Cortex of kidney (tissue), 1 donor: ENCODE measurements at places on chromosomes 2 and 18.

DNA sequence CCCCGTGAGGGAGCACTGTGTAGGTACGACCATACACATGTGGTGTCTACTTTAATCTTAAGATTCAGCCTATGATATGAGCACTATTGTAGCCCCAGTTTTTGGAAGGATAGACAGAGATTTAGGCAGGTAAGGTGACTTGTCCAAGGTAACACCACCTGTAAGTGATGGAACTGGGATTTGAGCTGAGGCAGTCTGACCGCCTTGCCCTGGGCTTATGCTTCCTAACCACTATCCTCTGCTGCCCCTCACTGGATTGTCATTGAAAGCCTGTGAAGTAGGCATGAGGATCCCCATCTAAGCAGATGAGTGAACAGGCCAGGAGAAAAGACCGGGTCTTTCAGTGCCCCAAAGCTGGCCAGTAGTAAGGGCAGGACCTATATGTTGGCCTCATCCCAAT lies 343.8 kb downstream of the CYRIA start:
- no peak for DNase-seq

DNA sequence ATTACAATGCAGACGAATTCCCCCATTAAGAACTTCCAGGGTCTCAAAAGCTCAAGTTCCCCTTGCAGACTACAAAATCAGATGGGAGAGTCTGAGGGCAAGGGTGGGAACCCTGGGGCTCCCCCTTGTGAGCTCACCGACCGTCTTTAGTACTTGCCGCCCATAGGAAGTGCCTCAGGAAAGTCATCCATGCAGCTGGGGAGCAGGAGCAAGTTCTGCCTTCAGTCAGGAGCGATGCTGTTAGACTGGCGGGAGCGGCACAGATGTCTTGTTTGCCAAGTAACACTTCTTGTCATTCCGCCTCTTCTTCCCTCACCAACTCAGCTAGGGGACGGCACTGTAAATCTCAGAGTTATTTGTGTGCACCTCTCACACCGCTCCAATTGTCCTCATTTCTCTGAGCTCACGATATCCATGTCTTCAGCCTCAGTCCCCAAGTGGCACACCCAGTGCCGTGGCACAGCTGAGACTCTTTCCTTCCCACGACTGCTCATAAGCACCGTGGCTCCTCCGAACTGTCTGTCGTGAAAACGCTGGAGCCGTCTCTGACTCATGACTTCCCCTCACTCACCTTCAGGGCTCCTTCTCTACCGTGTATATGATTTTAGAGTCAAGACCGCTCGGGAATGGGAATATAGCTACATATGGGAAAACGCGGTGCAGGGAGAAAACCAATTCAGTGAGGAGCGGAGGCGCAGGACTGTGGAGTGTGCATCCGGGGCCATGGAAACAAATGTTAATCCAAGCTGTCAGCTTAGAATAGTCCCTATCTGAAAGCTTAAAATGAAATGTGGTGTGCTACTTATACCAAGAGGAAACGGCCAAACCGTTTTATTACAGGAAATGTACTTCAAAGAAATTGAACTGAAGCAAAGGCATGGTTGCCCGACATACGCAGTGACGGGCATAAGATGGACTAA lies 34.0 kb downstream of the UXS1 start:
- DNase-seq, result no peak

DNA sequence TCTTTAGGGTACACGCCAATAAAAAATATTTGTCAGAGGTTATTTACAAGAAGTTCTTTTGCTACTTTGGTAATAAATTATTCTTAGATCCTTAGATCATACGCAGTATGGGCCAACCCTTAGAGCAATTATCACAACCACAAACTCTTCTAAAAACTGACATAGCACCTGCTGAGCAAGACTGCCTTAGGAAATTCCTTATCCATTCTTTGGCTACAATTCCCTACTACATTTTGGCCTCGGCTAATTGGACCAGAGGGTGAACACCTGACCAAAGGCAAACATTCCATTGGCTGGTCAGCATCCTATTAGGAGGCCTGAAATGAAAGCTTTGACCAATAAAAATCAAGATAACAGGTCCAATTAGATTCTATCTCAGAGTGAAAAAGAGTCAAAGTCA lies 147.6 kb upstream of the CCDC68 start:
- DNase-seq, result no peak

DNA sequence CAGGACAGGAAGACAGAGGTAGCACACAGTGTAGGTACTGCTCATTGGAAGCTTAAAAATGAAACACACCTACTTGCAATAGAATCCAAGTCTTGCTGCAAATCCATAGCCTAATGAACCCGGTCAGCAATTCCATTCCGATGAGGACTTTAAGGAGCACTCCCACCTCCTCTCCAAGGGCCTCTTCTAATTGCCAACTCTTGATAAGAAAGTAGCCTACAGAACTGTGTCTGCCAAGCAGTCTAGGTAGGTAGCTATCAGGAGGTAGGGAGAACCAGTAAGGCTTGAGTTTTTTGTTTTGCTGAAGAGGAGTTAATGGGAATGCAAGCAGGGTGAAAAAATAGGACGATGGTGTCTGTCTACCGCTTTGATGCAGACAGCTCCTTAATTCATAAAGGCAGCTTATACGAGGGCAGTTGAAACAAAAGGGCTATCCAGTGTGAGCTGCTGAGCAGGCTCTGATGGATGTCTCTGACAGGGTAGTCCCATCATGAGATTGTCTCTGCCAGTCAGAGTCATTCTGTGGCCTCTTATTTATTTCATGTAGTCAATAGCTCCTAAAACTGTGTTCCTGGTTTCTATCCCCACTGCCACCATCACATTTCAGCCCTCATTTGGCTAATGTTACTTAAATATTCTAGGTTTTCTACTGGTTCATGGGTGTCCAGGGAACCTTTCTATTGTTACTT lies 155.6 kb upstream of the DNMT3A start:
- DNase-seq, result no peak

DNA sequence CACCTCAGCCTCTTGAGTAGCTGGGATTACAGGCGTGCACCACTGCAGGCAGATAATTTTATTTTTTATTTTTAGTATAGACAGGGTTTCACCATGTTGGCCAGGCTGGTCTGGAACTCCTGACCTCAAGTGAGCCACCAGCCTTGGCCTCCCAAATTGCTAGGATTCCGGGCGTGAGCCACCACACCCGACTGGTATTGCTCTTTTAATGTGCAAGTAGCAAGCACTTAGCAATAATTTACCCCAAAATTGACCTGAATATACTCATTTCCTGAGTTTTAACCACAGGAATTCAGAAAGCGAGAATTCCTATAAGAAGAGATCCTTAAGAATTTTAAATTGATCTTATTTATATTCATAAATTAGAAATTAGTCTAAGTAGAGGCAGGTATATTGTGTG lies 169.1 kb downstream of the CDH2 start:
- no peak for DNase-seq

GRCh38 chr18:37265382-37265781 lies 300.2 kb downstream of the CELF4 start:
- no peak for DNase-seq

DNA sequence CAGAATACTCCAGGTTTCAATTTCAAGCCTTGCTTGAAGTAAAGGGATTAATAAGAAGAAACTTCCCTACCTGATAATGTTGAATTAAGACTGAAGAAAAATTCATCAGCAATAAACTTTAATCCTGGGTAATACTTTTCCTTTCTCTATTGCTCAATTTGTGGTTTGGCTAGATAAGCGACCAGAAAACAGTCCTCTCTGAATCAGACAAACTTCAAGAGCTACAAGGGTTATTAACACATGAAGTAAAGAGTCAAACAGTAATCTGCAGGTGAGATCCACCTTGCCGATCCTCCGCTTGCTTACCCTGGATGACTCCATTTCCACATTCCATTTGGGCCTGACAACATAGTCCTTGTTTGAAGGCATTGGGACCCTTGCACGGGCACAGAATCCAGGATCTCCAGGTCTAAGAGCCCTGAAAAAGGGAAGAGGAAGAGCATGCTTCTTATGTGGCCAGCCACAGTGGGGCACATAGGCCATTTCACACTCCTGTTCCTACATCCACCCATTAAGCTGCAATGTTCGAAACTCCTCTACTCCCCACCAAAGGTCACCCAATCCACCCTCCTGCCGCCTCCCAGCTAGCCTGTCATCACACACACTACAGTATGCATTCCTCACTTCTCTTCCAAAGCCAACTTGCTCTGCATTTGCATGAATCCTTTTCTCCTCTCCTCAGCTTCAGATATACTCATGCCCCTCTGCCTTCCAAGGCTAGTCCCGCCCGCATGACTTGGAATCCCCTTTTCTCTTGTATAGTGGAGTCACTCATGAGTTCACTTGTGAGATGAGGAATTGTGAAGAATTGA lies 39.8 kb downstream of the IWS1 start:
- DNase-seq, result no peak

GRCh38 chr18:32280188-32280783 lies 90.4 kb downstream of the MEP1B start:
- no peak for DNase-seq

- DNase-seq, result no peak
Measured at GRCh38 chr2:54497763-54498680, 41.9 kb downstream of the SPTBN1 start.

DNA sequence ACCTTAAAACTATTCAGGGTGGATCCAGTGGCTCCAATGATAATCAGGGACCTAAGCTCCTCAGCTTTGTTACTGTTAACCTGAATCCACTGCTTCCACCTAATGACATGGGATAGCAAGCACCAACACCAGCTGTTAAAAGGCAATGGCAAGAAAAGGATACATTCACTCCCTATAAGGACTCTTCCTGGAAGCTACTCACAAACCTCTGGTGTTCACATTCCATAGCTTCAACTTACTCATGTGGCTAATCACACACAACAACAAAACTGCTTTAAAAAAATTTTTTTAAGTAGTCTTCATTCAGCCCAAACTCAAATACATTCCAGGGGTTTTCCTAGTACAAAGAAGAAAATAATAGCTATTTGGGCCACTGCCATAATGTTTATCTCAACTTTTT lies 24.5 kb downstream of the ROCK2 start:
- DNase-seq, result no peak

GRCh38 chr18:35075132-35075531 lies 33.9 kb downstream of the MAPRE2 start:
- DNase-seq, result no peak

DNA sequence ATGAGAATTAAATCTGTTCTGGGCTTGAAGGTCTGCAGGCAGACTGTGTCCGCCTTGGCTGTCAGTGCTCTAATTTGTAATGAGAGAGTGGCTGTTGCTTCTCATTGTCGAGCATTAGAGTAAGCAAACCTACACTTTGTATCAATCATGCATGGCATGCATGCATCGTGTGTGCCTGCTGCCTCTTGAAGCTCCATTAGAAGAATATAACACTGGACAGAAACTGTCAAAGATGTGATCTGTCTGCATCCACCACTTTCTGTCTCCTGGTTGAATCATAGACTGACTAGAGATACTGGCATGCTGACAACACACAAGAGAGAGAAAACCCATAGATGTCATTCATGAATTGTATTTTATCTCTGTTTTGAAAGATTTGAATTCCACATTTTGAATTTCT lies 275.0 kb upstream of the NXPH2 start:
- DNase-seq, result no peak

DNA sequence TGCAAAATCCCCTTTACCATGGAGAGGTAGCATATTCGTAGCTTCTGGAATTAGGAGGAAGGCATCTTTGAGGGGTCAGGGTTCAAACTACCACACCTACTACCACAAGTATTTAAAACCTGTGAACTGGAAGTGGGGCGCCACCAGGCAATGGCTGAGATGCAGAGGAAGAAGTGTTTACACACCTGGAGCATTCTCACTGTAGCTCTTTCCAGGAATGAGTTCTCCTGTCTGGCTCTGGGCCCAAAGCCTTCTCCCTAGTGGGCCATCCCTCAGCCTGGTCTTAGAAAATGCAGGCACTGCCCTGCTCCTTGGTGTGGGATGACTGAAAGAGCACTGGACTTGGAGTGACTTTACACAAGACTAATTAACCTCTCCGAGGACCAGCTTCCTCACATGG lies 30.7 kb upstream of the FOXI3 start:
- no peak for DNase-seq

DNA sequence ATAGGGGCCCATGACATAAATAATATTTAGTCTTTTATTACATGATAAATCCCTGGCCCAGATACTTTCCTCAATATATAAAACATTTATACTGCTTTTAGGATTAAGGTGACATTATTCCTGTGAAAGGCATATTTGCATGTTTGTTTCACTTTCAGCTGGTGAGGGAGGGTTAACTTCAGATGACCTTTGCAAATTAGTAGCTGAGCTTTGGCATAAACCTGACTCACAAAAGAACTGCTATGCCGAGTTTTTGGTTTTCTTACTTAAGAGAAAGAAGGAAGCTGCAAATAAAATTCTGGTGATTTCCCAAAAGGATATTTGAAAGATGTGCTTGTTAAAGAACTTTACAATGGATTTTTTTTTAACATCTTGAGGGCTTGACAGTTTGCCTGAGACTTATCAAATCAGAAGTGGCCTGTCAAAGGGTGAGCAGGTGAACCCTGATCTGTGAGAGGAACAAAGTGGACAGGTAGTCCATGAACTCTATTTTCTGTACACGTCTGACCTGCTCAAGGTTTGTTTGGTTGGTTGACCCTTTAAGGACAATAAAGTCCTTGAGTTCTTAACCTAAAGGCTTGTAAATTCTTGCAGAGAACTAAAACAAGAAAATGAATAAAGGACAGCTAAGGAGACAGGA lies 93.5 kb downstream of the FAM124B start:
- DNase-seq, result no peak

DNA sequence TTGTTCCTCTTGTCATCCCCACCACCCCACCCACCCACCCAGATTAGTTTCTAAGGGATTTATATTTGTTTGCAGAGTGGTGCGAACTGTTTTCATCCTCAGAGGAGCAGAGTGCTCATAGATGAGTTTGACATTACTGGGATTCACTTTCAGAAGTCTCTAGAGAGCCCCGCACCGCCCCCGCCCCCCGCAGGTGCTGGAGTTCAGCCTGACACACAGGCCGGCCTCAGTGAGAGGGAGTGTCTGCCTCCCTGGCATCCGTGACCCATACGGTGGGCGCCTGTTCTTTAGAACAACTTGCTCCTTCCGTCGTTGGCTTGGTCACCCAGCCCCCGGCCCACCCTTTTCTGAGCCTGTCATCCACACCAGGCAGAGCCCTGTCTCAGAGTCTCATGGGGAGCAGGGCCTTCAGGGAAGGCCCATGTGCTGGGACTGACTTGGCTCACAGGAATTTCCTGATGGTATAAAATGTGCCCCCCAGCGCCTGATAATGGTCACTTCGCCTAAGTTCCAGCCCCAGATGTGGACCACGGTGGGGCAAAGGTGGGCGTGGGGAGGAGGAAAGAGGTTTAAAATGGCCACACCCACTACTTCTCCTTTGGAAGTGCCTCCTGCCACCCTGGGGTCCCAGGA lies 44.3 kb downstream of the HPCAL1 start:
- DNase-seq, result no peak

GRCh38 chr2:169803480-169803879 lies 4.8 kb downstream of the SSB start:
- DNase-seq, result no peak

DNA sequence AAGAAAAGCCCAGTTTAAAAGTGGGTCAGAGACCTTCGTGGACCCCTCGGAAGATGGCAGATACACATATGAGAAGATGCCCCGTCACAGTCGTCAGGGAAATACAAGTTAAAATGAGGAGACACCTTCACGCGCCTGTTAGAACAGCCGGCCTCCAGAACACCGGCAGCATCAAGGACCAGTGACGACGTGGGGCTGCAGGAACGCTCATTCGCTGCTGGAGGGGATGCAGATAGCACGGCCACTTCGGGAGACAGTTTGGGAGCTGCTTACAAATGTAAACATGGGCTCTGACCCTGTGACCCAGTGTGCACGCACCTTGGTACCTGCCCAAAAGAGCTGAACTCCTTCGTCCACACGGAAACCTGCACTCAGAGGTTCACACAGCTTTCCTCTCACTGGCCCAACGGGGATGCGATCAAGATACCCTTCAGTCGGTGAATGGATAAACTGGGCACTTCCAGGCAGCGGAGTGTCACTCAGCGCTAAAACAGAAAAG lies 83.7 kb upstream of the CTDP1 start:
- no peak for DNase-seq
